ENCODE measurements at places on chromosomes 16 and 17.
A peak's percentile ranks its signal among the peaks of the same experiment; 100 is the strongest.

DNA sequence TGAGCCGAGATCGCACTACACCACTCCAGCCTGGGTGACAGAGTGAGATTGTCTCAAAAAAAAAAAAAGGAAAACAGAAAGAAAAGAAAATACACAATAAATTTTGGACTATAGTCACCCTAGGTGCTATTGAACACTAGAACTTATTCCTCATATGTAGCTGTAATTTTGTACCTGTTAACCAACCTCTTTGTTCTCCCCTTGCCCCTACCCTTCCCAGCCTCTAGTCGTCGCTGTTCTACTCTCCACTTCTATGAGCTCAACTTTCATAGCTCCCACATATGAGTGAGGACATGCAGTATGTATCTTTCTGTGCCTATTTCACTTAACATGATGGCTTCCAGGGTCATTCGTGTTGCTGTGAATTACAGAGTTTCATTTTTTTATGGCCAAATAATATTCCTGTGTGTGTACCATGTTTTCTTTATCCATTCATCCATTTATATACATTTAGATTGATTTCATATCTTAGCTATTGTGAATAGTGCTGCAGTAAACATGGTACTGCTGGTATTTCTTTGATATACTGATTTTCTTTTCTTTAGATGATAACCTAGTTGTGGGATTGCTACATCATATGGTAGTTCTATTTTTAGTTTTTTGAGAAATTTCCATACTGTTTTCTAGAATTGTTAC is 28.3 kb downstream of the VPS35L start:
- no peak for DNase-seq

GRCh38 chr16:56971768-56972043 is 10.0 kb downstream of the CETP start:
- DNase-seq, result no peak

DNA sequence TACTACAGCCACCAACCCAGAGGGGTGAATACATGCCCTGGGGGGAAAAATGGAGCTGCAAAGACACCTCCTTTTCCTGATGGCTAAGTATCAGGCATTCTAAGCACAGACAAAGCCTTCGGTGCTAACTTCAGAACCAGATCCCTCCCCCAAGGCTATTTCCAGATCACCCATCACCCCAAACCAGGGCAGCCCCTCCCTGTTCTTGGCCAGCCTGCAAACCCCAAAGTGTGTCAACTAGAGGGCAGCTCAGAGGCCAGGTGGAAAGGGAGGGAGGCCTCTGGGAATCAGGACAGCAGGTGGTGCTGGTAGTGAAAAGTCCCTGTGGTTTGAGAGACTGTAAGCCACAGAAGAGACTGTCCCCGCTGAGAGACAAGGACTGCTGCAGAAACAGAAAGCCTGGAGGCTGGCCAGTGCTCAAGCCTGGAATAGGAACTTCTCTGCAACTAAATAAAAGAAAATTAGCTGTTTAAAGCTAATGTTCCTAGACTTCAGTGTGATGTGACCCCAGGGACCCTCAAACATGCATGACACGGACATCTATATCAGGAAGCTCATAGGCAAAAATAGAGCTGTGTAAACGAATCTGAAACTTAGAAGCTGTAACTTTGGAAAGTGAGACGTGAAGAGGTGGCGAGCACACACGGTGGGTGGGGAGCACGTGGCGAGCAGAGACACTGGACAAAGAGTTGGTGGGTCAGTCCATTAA is 9.1 kb downstream of the TUBG1 start:
- no peak for DNase-seq

DNA sequence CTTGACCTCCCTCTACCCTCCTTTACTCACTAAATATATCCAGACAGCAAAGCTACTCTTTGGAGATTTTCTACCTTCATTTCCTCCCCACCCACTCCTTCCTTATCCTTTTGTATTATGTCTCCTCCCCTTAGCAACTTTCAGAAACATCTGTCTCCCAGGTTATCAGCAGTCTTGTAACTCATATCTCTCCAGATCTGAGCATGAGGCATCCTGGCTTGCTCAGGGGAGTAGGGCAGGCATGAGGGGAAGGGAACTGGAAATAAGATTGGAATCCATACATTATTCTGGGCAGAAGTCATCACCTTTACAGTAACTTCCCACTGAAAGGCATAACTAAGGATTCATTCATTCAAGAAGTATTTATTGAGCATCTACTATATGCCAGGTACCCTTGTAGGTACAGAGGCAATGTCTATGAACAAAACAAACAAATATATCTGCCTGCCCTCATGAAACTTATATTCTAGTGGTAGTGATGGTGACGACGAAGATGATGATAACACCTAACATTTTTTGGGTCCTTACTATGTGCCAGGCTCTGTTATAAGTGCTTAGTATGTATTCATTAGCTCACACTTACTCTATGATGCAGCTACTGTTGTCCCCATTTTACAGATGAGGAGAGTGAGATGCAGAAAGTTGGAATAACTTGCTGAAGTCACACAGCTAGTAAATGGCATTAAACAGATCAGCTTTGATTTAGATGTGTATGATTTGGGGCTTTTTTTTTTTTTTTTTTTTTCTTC is 123.9 kb upstream of the CACNG3 start:
- no peak for DNase-seq

GRCh38 chr17:61627658-61628057 is 36.6 kb upstream of the NACA2 start:
- DNase-seq, result no peak

GRCh38 chr17:21674242-21674731 is 18.0 kb upstream of the KCNJ18 start:
- DNase-seq, result no peak

DNA sequence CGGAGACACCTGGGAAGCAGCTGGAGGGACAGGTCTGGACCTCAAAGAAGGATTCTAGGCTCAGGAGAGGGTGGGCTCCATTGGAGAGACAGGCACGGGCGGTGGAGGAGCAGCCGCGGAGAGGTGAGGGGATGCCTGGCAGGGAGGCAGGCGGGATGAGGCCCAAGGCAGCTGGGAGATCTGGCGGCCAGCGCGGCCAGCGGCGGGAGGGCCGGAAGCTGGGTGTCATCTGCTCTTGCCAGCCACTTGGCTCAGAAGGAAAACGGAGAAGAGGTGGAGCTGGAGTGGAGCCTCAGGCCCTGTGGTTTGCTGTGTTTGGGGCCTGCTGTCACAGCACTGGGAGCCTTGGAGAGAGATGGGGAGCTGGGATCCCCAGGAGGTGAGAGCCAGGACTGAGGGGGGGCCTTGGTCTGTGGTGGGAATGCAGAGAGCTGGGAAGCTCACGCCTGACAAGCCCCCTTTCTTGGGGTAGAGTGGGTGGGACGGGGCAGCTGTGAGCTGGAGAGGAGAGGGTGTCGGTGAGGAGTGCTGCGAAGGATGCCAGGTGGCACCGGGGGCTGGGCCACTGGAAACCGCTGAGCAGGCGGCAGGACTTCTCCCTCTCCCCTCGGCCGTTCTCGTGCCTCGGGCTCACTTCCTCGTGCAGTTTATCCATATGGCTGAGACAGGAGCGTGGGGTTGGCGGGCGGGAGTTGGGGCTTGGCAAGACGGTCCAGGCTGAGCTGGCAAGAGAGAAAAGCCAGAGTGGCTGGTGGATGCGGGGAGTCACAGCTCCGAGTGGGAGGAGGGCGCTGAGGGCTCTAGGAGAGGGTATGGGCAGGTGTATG is 8.0 kb downstream of the TBC1D24 start:
- no peak for DNase-seq

DNA sequence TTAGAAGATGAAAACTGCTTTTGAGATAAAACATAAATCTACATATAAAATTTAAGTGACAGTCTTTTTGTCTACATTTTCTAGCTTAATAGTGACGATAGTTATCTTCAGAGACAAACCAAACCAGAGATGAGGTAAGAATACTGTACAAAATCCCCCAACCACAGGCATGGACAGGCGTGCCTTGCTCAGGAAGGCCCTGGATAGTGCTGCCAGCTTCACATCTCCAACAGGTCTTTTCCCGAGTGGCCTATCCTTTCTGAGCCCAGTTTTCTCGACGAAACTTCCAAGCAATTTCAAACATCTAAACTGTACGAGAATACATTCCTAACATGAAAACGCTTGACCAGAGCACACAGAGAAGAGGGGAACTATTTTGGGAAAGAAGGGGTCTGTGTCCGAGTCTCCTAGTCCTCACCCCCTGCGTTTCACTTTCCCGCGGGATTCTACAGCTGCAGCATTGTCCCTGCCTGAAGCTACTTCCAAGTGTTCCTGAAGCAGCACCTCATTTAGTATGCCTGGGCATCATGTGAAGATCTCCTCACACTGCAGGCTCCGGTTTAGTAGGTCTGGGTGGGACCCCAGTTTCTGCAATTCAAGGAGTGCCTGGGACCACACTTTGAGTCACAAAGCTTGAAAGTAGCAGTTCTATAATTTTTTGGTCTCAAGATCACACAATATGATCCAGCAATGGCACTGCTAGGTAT is 37.8 kb downstream of the GNA13 start:
- DNase-seq, result no peak

- DNase-seq, result peak; percentile 50
Measured at GRCh38 chr16:81521141-81521626, 76.6 kb downstream of the CMIP start.

All from activated CD8-positive, alpha-beta memory T cell treated with anti-CD3 and anti-CD28 coated beads for 48 hours (primary cell).